A172 (cell line): ENCODE measurements at places on chromosomes 6 and 20. TPM values are rescaled to one million over a fixed set of nuclear protein-coding genes. Genes with fewer than 3 reads are reported as not detected.
A peak's percentile ranks its signal among the peaks of the same experiment; 100 is the strongest.

DNA sequence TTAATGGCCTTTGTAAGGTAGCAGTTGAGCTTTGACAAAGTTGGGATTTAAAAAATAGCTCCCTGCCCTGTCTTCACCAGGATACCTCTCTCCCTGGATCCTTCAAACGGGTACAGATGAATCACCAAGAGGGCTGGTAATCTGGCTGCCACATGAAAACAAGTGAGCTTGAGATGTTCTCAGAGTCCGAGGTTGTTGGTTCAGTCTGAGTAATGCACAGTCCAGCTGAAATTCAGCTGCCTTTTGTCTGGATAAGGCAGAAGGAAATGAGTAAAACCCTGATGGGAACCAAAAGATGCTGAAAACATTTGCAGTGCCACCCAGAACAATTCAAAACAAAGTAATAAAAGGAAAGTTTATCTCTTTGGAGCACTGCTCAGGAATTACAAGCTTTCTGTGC is 86.8 kb downstream of the GJA1 start:
- DNase-seq = peak; percentile 88

TCP11 gene
- total RNA-seq = not detected in 2 replicates

DNA sequence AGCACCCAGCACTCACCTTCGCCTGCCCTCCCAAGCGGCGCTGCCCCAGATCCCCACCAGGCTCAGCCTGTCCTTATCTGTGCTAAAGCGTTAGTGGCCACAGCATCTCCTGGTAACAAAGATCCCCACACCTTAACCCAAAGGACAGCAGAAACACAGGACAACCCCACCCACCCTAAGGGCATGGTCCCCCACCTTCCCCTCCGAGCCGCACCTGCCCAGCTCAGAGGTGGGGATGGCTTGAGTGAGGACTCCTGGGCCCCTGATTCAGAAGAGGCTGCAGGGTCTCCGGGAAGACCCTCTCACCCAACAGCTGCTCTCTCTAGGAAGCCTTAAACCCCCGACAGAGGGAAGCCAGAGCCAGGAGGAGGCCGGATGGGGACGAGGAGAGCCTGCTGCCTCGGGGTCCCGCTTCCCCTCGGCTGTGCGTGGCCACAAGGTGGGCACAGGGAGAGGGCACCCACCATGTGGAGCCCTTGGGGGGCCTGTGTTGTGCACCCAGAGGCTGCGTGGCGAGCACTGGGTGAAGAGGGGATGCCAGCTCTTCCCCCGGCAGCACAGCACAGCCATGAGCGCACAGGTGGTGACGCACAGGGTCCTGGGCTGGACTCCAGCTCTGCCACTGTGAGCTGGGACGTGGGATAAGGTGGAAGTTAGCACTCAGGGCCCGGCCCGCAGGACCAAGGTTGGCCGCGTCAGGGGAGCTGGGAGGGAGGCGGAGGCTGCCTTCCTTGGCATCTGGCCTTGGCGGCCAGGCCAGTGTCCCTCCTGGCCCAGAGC is 31.9 kb upstream of the MRGBP start:
- no peak for DNase-seq

GRCh38 chr6:140380427-140381218 is 1006.2 kb upstream of the CITED2 start:
- no peak for DNase-seq

DNA sequence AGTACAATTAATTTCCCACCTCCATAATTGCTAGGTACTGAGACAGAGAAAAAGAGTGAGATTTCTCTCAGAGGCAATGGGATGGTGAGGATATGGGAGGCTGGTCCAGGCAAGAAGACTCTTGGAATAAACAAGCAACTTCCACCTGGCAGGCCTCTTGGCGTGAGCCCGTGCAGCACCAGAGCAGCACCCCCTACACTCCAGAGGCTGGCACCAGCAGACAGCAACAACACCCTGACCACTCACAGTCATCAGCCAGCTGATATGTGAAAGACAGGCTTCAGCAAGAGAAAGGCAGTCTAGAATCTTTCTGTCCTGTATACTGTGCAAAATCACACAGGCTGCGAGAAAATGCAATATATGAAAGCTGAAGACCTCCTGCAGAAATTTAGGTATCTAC is 59.7 kb downstream of the KIF13A start:
- no peak for DNase-seq
